ENCODE measurements at places on chromosomes 12 and 14.

DNA sequence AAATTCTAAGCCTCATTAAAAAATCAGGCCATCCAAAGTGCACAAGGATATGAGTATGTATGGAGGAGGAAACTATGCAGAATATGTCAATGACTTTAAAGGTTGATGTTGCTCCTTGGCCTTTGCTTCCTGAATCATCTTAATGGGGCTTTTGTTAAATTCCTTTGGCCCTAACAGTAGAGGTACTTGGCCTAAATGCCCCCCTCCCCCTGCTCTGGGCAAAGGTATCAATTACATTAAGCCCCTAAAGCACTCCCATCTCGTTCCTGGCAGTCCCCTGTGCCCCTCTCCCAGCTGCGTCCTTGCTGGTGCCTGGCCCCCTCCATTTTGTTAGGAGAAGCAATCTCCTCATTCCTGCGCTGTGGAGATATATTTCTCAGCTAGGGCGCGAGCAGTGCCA is 4.8 kb downstream of the COPZ1 start:
- DNase-seq = no peak

DNA sequence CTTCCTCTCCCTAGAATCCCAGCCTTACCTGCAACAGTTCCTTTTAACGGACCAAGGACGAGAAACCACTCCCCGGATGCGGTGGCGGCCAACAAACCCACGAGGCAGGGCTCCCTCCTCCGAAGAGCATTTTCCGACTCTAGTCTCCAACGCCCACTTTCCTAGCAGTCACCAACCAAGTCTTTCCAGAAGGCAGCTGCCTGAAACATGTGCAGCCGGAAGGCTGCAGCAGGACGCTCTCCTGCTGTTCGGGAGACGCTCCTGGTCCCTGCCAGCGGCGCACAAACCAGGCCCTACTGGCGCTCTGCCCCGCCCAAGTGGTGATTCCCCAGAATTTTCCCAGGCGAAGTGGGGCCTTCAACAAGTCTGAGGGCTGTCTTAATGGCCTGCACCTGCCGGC is 21.1 kb upstream of the ADAM20 start:
- no peak for DNase-seq

DNA sequence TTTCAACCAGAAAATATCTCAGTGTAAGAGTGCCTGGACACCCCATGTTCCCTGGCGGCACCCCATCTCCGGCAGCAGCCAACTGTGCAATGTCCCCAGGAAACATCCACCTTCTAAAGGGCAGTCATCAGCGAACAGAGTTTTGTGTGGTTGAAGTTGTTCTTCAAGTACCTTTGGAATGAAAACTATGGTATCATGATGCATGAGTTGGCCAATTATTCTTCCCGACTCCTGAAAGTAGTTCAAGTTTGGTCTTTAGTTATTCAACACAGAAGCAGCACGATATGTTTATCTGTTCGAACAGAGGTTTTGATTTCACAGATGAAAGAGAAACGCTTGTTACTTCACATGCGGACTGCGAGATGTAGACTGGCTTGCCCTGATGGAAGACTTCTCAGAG is 21.1 kb upstream of the TTC7B start:
- no peak for DNase-seq

GRCh38 chr14:88359500-88359899 is 26.0 kb upstream of the SPATA7 start:
- no peak for DNase-seq

DNA sequence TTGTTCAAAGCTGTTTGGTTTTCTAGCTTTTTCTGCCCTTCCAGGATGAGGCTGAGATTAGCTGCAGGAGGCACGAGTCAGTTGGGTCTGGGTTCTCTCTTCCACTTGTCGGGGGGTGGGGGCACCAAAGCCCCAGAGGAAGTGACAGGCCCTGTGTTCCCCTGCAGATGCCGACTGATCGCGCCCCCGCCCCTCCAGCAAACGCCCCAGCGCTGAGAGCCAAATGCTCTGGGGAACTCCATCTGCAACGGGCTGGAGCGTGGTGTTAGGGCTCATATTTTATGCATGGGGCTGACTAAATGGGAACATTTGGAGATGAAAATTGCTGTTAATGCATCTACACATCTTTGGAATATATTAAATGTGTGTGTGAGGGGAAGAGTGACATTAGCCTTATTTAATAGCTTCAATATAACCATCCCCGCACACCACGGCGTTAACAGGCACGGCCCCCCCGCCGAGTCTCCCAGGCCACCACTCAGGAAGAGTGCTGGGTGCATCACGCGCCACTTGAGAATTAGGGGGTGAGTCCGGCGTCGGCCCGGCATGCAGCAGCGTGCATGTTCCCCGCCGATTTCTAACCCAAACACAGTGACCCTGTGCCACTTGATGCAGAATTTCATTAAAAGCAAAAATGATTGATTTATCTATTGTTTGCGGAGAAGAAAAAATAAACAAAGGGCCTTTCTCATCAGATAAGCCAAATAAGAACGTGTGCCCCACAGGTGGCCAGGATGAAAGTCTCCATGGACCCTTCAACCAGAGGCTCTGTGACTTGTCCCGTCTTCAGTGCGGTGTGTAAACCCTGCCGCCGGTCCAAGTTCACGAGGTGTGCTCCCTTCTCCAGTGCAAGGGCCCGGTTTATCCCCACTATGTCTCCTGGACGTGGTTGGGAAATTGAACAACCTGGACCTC is 165.0 kb upstream of the RTL1 start:
- no peak for DNase-seq

DNA sequence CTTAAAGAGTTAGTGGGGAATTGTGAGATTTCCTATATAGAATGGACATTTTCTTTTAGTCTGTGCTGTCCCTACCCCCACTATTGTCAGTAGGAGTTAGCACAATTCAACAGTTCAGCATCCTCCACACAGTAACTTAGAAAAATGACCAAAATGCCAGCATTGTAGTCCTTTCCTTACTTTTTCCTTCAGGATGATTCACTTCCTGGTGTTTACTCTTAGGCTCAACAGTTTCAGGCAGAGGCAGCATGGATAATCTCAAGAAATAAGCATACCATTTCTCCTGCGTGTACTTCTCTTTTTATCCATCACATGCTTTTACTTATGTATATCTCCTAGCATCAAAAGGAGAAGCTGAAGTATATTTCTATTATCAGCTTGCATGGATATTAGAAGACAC is 683.4 kb downstream of the SLC16A7 start:
- no peak for DNase-seq

- no peak for DNase-seq
Observed at GRCh38 chr12:52207895-52208294, 16.1 kb upstream of the KRT80 start.

DNA sequence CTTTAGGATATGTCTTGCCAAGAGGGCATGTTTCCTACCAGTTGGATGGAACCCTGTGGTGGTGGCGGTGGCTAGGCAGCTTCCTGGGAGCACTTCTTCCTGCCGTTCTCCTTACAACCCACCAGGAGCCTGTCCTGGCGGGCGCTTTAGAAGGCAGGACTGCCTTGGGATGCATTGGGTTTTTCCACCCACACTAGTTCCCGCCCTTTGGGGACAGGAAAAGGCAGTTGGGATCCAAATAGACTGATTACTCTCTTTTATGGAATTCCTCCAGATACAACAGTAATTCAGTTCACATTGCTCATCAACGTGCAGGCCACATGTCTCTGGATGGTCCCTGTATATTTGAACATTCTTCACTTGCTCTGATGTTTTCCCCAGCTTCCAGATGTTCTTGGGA is 305.7 kb upstream of the SSTR1 start:
- no peak for DNase-seq

DNA sequence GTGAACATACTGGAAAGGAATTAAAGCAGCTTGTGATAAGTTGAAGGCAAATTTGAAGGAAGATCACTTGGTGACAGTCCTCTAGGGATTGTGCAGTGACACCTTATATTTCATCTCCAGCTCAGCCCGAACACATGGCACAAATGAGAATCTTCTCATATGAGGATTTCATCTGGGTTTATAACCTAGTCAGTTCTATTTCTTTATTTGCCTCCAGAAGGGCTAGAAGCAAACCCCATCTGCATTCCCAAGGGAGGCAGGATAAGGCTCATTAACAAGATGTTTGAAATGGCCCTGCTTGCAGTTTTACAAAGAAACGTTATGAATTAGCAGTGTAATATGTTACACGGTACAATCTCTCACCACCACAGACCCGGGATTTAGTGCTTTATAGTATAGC is 90.7 kb upstream of the KRR1 start:
- no peak for DNase-seq

GRCh38 chr12:68271346-68271745 is 17.9 kb upstream of the IL22 start:
- DNase-seq = no peak

- no peak for DNase-seq
Observed at GRCh38 chr12:69331519-69331908, 16.7 kb upstream of the LYZ start.

- DNase-seq = no peak
Observed at GRCh38 chr12:93795352-93795751, 118.2 kb downstream of the CRADD start.

GRCh38 chr14:81303258-81303935 is 82.6 kb upstream of the GTF2A1 start:
- DNase-seq = no peak

- DNase-seq = no peak
Observed at GRCh38 chr14:102671410-102671809, 79.0 kb downstream of the RCOR1 start.

GRCh38 chr14:88212691-88213090 is 110.4 kb downstream of the KCNK10 start:
- DNase-seq = no peak

DNA sequence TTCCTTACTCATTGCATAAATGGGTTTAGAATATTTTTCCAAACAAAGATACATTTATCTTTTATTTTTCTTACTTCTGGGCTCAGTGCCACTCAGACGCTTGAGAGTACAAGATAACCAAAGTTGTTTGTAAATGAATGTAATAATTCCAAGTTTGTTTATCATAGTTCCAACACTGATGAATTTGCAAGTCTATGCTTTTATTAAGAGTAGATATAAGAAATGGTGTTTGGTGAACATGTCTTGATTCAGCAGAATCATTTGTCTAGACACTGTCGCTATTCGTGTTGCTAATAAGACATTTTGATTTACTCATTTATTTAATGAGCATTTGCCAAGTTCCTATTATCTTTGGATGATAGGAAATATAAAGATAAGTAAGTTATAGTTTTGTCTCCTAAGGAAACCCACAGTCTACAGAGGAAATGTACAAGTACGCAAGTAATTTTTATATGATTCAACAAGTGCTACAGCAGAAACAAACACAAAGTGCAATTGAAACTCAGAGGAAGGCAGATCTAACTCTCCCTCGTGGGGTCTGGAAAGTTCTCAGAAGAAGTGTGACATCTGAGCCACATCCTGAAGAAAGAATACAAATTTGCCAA is 132.8 kb upstream of the FSCB start:
- DNase-seq = no peak

GRCh38 chr14:100487304-100487703 is 99.9 kb downstream of the BEGAIN start:
- no peak for DNase-seq

DNA sequence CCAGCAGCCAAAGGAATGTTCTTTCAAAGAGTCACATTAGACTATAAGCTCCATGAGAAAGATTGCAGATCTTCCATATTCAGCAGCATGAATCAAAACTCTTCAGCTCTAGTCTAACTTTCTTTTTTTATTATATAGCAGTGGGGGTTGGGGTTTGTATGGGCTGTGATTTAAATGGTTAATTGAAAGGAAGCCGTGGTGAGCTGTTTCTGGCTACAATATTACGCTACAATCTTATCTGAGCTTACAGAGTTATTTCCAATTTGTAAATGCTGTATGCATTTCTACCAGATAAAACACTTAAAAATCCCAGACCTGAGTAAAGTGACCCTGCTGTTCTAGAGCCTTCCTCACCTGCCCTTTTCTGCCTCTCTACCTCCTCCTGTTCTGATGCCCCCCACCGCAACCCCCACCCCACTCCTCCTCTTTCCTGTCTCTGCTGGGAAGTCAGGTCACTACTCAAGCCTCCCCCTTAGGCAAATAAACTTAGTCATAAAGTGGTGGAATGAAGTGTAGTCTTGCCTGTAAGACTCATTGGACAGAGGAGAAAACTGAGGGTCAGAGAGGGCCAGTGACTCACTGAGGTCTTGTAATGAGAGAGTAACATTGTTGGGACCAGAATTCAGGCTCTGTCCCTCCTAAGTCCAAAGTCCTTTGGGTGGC is 1089.5 kb downstream of the BCL11B start:
- DNase-seq = peak; percentile 51

DNA sequence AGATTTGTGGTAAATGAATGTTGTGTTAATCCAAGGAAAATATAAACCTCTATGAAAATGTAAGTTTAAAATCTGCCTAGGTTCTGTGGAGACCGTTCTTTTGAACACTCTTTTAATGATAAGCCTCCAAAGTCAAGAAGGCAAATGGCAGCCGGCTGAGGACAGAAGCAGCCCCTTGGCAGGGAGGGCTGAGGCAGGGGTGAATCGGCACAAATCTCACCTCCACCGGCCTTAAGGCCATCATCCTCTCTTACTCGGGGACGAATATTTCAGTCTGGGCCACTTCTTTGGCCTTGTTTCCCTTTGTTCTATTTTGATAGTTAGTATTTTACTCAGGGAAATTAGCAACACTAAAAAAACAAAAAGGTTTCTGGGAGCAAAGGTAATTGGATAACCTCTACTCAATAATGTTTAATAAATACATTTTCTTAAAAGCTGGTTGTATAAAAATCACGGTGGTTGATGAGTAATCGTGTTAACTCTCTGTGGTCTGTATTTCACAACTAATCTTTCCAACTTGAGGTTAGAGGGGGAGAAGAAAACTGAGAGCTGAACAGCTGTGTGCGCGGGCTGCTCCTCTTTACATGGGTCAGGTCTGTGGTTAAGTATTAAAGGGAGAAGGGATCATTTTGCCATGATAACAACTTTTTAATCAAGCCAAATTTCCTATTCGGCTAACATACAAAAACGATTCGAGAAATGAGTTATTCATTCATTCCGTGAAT is 18.6 kb downstream of the LGMN start:
- DNase-seq = no peak

- no peak for DNase-seq
Observed at GRCh38 chr12:49015196-49015595, 3.4 kb downstream of the PRKAG1 start.

- DNase-seq = no peak
Observed at GRCh38 chr12:1491983-1492697, 102.2 kb downstream of the FBXL14 start.

GRCh38 chr14:61832783-61833182 is 70.6 kb downstream of the SNAPC1 start:
- DNase-seq = no peak

GRCh38 chr14:104708606-104709268 is 15.3 kb upstream of the ADSS1 start:
- peak; percentile 65 for DNase-seq

All from activated T-cell treated with anti-CD3 and anti-CD28 coated beads for 4 hours (primary cell).